ENCODE measurements at places on chromosomes 3 and 15.
A peak's percentile ranks its signal among the peaks of the same experiment; 100 is the strongest.

GRCh38 chr15:87739866-87740265 is 516.7 kb downstream of the NTRK3 start:
- no peak for DNase-seq

GRCh38 chr3:35200056-35200455 is 439.3 kb upstream of the ARPP21 start:
- DNase-seq = no peak

GRCh38 chr3:25277503-25277902 is 150.6 kb upstream of the RARB start:
- DNase-seq = no peak

GRCh38 chr3:14169435-14169834 is 9.0 kb downstream of the XPC start:
- DNase-seq = no peak

DNA sequence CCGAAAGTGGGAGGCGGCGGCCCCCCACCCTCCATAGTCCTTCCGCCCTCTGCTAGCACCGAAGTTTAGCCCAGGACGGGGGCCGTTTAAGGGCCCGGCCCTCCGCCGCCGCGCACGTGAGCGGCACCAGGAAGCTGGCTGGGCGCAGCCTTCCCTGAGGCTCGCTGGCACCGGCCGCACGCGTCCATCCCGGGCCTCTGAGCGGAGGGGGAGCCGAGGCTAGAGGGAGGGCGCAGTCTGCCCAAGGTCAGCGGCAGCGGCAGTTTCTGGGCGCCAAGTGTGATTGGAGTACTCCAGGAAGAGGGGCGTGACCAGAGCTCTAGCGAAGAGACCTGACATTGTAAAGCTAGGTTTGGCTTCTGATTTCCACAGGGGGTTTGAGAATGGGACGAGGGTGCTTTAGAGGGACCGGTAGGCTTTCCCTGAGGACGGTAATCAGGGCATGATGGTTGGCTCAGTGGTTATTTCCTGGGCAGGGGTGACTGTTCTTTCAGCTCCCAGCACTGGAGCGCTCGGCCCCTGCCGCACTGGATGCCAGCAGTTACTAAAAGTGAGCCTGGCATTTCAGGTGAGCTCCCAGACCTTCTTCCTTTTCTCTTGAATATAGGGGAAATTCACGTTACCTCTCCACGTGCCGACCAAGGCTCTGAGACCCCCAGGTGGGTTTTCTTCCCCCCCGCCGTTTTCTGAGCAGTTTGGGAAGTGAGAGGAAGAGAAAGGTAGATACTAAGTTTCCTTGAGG is 853 bp downstream of the TEX264 start:
- DNase-seq = peak; percentile 43

GRCh38 chr15:51089699-51090453 is 4.8 kb downstream of the TNFAIP8L3 start:
- no peak for DNase-seq

GRCh38 chr3:129228891-129229585 is 20.4 kb upstream of the COPG1 start:
- no peak for DNase-seq

- no peak for DNase-seq
These were observed 4.0 kb downstream of the PDHB start for GRCh38 chr3:58429657-58430056.

GRCh38 chr15:89168316-89168833 is 53.0 kb downstream of the RLBP1 start:
- no peak for DNase-seq

DNA sequence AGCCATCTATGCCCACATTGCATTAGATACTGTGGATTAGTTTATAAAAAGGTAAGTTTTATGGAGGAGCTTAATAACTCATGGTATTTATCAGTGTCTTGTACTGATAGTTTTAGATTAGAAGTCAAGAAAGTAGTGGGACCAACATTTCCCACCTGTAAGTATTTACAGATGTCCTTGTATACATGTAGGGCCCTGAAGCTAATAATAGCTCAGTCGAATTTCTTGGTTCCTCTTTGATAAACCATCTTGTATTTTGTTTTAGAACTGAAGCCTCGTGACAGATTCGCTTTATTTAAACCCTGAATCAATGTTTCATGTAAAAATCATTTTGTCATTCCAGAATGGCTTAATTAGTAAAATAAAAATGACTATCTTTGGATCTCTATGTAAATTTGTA is 73.4 kb downstream of the CRYBG3 start:
- no peak for DNase-seq

All from anterior cingulate cortex (tissue), 58 donors.